ENCODE measurements at places on chromosomes 12 and 14.

GRCh38 chr14:36660736-36661505, 739 bp upstream of the PAX9 start:
- no peak for DNase-seq

DNA sequence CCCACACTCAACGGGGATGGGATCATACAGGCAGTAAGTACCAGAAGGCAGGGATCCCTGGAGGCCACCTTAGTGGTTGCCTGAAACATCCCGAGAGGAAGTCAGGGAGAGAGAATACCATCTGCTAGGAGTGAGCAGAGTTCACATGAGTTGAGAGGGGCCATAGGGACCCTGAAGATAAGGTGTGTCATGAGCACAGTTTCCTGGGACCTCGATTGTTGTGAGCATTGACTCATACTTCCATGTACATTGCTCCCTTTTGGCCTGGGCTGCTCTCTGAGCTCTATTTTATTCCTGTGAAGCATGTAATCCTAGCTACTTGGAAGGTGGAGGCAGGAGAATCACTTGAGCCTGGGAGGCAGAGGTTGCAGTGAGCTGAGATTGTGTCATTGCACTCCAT, 120.5 kb downstream of the TBC1D30 start:
- DNase-seq = no peak

DNA sequence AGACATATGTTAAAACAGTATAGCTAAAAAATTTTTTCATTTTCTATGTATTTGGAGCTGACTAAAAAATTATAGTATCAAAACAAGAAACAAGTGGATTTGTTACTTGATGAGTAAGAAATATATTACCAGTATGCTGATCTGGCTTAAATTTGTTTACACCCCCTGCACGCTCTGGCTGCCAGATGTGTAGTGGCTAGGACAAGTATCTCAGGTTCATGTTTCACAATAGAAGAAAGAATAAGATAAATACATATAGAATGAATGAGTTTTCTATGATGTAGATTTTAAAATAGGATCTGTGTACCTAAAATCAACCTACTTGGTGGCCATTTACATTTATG, 13.1 kb downstream of the NAA30 start:
- DNase-seq = no peak

- no peak for DNase-seq
Observed at GRCh38 chr14:90330203-90331196, 1.2 kb downstream of the NRDE2 start.

GRCh38 chr12:45974171-45974719, 16.1 kb downstream of the SCAF11 start:
- DNase-seq = peak; percentile 37

DNA sequence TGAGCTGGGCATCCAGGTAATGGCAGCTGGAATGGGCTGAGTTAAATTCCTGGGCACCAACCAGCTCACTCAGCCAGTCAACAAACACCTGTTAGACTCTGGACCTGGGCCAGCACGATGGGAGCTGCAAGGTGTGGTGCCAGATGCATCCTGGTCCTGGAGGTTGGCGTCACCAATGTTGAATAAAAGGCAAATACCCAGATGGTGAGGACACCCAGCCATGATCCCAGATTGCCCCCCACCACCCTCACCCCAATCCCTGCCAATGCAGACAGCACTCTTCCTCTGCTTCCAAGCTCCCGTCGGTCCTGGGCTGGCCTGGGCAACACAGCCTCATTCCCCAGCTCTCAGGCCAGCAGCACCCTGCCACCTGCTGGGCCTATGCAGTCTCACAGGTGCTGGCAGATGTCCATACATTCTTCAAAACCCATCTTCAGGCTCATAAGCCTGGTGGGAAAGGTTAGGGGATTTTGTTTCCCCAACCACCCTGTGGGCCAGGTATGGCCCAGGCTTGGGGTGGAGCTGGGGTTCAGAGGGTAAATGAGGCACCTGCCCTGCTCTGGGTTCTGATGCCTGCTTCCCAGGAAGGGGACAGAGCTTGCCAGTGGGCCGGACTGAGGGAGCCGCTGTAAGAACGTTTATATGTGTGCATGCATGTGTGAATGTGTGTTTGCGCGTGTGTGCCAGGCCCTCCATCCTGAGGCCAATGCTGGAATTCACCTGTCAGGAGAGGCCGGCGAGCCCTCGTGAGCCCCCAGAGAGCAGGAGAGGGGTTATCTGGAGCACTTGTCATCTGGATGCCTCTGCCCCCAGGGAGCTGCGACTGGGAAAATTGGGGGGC, 58.0 kb downstream of the LGMN start:
- DNase-seq = peak; percentile 60
